ENCODE measurements at places on chromosomes 5 and 9. TPM values are rescaled to one million over a fixed set of nuclear protein-coding genes. Genes with fewer than 3 reads are reported as not detected.

The ORM2 gene
- not detected for total RNA-seq

The ADGRD2 gene
- not detected for total RNA-seq

The LCN10 gene
- 5.1 TPM for total RNA-seq

The F2RL2 gene
- 2.4 TPM for total RNA-seq

The LTC4S gene
- total RNA-seq: 7.0 TPM

The GLDC gene
- 0.58 TPM for total RNA-seq

The SPINK4 gene
- total RNA-seq: 13.2 TPM

The ANAPC2 gene
- total RNA-seq: 65.9 TPM

DNA sequence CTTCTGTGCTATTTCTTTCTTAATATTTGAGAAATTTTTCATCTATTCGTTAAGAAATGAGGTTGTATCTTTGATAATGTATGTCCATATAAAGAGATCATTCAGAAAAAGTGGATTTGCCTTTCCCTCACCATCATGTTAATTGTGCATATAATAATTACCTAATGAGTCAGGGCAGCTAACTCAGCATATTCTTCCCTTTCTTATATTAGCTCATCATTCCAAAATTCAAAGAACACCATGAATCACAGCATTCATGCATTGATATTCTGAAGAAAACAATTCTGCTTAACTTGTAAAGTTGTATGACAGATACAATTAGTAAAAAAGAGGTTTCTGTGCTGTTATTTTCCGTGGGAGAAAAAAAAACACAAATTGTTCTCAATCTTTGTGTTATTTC lies 630.6 kb downstream of the TLE1 start:
- no peak for DNase-seq

DNA sequence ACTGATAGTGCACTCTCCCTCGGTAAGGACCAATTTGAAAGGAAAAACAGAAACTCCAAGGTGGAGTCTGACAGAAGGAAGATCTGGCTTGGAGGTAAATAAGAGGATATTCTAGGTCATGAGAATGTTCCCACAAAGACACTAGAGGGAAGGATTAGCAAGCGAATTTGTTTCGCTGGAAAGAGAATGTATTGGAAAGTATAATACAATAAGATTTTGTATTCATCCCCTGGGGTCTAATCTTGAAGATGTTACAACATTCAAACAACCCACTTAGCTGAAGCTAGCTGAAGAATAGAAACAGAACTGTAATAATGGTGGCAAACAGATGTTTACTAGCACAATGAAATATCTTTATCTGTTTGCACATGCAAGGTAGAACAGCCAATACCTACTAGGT lies 158.7 kb downstream of the GNAQ start:
- DNase-seq: no peak

DNA sequence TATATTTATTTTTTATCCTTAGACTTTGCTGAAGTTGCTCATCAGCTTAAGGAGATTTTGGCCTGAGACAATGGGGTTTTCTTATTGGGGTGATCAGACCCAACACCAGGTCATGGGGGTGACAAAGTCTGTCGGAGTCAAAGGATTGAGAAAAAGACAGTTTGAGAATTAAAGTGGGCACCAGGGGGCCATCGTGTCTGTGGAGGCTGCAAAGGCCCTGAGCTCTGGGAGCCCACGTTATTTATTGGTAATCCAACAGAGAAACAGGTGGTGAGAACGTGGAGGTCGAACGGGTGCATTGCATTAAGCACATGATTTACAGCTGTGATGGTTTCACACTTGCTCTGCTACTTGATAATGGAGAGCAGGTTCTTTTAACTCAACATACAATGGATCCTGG lies 102.5 kb upstream of the CDH10 start:
- no peak for DNase-seq

DNA sequence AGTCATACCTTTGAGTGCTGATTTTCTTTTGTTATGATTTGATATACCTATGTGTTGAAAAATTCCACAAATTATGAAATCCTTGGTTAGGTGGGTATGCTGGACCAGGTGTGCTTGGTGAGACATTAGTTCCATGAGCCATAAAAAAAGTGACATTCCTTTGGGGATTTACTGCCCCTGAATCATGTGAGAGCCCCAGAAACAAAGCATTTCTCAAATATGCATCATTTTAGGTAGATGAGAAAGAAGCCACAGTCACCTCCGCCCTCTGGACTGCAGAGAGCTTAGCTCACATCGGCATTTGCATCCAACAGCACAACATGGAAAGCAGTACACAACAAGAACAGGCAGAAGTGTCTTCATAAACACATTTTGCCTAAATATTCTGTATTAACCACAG lies 55.3 kb downstream of the DAP start:
- DNase-seq: no peak

DNA sequence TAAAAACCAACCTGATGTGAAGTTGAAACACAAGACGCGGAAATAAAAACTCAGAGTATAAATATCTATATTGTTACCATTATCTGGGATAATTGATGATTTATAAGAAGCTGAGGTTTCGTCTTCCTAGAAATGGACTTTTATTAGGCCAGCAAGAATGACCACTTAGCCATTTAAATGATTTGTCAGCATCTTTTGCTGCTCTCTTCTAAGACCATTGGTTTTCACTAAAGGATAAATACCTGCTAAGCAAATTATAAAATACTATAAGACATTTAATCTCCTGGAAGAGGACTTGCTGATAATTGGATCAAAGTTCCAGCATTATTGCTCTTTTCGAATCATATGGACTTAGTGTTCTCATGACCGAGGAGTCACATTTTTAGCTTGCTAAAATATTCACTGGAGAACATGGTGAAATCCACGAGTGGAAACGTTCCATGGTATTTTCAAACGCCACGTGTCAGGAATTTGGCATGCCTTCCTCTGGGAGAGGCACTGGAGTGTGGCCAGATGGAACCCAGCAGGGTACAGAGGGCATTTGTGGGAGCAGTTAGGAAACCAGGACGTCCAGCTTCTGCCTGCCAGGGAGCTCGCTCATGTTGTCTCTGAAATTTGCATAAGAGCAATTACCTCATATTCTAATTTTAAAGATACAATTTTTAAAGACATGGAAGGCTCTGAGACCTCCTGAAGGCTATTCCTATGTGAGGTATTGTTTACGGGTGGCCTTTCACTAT lies 43.1 kb downstream of the TNFAIP8 start:
- peak; percentile 78 for DNase-seq

DNA sequence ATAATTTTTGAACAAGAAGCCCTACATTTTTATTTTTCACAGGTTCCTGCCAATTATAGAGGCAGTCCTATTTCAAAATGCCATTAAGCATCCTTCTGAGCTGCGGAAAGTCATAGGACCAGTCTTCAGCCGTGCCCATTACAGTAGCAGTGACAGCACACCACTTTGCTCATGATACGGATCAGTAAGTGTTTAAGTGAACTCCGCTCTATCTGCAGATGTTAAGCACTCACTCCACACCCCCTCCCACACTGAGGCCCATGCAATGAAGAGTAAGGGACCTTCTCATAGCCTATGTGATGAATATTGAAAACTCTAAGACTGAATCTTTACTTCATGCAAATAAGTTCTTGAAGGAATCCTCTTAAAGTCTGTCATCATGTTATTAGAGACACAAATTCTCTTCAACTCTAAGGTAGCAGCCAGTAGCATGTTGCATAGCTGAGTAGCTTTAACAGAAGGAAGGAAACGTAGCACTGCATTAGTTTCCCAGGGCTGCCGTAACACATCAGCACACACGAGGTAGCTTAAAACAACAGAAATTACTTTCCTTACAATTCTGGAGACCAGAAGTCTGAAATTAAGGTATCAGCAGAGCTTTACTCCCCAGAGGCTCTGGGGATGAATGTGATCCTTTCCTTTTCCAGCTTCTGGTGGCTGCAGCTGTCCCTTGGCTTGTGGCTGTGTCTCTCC lies 20.3 kb upstream of the TAF11L2 start:
- DNase-seq: no peak

- DNase-seq: no peak
Measured at GRCh38 chr9:71755230-71755629, 13.1 kb downstream of the CEMIP2 start.

GRCh38 chr9:94183240-94183999 lies 75.7 kb upstream of the ZNF169 start:
- DNase-seq: no peak

DNA sequence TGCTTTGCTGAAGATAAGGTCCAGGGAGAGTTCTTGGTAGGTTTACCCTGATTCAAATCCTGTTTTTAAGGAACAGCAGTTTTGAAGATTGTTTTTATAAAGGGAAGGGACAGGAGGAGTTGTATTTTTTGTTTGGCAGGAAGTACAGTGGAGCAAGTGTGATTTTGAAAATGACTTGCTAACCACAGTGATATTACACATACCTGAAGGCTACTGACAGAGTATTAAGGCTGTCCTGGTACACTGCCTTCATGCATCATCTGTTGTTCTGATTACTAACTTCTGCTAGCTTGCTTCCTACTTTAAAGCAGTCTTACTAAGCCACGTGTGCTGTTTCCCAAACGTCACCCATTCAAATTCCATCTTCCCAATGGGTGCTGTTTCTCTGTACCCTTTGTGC lies 559.5 kb upstream of the SGCD start:
- no peak for DNase-seq

DNA sequence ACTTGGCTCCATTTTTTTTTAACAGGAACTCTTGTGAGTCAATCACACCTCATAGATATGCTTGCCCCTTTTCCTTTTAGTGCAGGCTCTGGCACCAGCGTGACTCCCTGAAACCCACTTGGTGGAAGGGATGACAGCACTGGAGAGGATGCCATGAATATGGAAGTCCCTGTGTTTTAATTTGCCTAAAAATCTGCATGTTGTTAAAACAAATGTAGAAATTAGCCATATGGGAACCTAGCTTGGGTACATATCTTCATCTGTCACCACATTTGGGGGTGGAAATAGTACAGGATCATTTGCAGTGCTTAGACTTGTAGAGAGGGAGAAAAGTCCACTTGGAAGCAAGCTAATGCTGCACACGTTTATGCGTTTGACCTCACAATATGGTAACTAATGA lies 179.0 kb downstream of the EBF1 start:
- DNase-seq: no peak

GRCh38 chr5:151569132-151570046 lies 21.7 kb downstream of the FAT2 start:
- DNase-seq: no peak

- DNase-seq: no peak
Measured at GRCh38 chr5:111635916-111636570, 121.0 kb downstream of the NREP start.

DNA sequence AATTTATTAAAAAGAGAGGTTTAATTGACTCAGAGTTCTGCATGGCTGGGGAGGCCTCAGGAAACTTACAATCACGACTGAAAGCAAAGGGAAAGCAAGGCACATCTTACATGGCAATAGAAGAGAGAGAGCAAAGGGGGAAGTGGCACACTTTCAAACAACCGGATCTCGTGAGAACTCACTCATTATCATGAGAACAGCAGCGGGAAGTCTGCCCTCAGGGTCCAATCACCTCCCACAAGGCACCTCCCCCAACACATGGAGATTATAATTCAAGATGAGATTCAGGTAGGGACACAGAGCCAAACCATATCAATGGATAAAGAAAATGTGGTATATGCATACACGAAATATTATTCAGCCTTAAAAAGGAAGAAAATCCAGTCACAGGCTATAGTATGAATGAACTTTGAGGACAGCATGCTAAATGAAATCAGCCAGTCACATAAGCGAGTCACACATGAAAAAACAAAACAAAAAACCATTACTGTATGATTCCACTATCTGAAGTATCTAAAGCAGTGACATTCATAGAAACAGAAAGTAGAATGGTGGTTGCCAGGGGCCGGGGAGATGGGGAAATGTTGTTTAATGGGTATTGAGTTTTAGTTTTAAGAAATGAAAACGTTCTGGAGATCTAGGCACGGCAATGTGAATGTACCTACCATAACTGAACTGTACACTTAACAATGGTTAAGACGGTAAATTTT lies 83.4 kb upstream of the PCA3 start:
- DNase-seq: no peak

GRCh38 chr9:126875756-126876510 lies 15.5 kb downstream of the ZBTB34 start:
- no peak for DNase-seq

DNA sequence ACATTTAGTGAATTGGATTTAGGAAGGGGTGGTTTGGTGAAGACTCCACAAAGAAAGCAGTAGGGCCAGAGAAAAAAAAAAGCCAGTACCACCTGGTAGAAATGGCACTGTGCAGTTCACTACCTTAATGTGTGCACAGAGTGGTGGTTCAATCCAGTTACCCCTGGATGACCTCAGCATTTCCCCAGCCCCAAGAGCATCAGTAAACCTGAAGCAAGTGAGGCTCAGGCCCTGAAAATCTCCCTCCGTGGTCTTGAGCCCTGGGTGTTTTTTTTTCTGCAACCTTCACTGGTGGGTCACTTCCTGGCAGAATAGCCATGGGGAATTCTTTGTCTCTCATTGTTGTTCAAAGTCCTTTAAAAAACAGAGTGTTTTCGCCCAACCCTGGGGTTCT lies 202.9 kb downstream of the GADD45G start:
- no peak for DNase-seq

DNA sequence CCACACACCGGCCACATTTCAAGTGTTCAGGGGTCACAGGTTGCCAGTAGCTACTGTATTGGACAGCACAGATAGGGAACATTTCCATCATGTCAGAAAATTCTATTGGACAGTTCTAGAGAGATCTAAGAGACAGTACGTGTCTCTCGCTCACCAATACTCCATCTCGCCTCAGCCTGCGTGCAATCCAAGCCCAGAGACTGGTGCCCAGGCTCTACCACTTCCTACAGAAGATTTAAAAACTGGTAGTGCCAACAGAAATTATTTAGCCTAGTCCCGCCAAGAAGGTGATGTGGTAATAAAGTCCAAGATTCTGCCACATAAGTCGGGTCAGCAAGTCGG lies 390 bp upstream of the SNX2 start:
- no peak for DNase-seq

DNA sequence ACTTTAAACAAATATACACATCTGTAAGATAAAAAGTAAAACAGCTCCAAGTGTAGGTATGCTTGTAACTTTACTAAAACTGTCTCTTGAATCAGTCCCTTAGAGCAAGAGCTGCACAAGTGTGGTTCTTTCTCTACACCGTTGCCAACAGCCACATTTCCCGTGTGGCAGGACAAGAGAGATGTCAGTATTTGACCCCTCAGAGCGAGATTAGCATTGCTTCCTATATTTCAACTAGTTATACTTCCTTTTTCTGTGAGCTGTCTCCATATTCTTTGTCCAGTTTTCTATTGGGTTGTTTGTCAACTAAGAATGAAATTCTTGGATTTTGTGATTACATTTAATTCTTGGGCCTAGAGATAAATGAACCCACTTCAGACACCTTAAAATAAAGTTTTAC lies 8.0 kb downstream of the PLIN2 start:
- no peak for DNase-seq

GRCh38 chr5:131180407-131180806 lies 9.7 kb downstream of the LYRM7 start:
- no peak for DNase-seq

Measured in mucosa of descending colon (tissue), 3 donors.